ENCODE measurements at places on chromosomes 6 and 20.

DNA sequence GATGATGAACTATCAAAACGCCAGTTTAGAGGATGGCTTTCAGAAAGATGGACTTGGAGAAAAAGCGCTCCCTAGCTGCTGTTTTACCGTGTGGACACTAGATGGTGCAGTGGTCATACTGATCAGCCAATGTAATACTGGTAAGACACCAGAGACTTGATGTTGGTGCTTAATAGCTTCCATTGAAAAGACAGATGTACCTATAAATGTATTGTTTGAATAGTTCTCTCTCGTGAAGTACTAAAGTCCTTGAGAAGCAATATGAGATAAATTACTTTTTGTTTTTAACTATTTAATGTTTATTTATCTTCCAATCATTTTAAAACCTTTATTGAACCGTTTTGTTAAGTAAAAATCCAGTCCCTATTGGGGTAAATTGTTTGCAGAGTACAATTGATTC lies 63.9 kb upstream of the FUCA2 start:
- no peak for DNase-seq

- DNase-seq = no peak
Measured at GRCh38 chr6:138544501-138544900, 45.2 kb upstream of the NHSL1 start.

DNA sequence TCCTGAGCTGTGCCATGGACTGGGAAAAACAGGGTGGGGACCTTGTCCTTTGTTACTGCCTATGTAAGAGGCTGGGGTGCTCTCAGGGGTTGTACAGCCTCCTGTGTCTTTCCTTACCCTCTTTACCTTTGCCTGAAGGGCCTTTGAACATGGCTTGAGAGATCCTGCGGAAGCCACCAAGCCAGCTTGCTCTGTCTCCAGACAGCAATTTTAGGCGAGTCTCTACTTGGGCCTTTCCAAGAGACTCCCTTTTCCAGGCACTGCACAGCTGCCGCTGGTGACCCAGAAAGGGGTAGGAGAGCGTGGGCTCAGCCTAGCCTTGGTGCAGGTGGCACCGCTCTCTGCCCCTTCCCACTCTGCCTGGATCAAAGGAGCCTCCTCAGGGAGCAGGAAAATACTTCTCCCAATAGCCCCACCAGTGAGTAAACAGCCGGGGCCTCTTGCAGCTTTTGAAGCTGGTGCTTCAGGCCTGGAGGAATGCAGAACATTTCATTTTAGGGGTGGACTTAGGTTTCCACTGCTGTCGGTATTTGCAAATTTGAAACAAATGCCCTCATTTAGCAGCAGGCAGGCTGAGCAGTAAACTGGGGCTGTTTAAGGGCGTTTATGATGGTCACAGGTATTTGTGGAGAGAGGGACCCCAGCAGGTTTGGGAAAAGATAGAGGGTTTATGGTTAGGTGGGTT lies 13.9 kb downstream of the PTK7 start:
- no peak for DNase-seq

GRCh38 chr6:11083491-11083890 lies 10.1 kb upstream of the SMIM13 start:
- no peak for DNase-seq

DNA sequence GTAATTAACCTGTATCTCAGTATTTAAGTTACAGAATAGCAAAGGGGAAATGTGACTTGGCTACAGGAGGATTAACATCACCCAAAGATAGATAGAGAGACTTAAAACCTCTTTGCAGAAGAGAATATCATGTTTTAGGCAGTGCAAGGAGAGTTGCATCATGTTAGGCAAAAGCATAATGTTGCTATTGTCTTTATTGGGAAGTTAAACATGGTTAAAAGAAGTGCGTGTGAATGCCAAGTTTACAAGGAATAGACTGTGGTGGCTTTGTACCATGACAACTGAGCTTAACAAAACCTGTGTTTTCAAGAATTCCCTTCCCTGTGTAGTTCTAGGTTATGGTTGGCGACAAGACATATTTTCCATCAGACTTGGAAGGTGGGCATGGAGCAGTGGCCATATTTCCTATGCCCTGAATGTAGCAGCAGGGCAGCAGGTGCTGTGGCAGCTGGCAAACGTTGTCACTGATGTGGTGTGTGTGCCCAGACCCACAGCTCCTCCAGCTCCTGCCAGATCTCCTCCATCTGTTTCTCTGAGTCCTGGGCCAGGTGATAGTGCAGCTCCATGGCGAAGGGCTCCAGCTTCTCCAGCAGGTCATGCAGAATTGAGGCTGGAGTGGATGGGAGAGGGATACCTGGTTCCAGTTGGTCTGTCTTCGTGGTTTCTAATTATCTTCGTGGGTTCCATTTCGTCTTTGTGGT lies 163.3 kb downstream of the QRSL1 start:
- no peak for DNase-seq

GRCh38 chr6:72238021-72238420 lies 351.7 kb downstream of the RIMS1 start:
- DNase-seq = no peak

GRCh38 chr6:116881236-116881635 lies 4.2 kb downstream of the RFX6 start:
- DNase-seq = no peak

- no peak for DNase-seq
Measured at GRCh38 chr6:138146544-138146943, 15.2 kb upstream of the ARFGEF3 start.

- DNase-seq = no peak
Measured at GRCh38 chr20:32960849-32961731, 43.1 kb downstream of the SUN5 start.

GRCh38 chr6:56988145-56988544 lies 33.2 kb downstream of the BEND6 start:
- no peak for DNase-seq

DNA sequence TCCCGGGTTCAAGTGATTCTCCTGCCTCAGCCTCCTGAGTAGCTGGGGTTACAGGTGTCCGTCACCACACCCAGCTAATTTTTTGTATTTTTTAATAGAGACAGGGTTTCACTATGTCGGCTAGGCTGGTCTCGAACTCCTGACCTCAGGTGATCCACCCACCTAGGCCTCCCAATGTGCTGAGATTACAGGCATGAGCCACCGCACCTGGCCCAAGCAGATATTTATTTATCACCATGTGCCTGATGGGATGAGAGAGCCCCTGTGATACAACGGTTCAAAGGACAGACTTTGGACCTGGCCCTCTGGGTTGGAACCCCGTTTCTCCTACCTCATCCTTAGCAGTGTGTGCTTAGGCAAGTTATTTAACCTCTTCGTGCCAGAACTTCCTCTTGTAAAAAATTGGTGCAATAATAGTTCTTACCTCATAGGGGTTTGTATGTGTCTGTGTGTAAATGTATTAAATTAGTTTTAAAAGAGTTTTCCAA lies 19.2 kb upstream of the STK38 start:
- DNase-seq = no peak

DNA sequence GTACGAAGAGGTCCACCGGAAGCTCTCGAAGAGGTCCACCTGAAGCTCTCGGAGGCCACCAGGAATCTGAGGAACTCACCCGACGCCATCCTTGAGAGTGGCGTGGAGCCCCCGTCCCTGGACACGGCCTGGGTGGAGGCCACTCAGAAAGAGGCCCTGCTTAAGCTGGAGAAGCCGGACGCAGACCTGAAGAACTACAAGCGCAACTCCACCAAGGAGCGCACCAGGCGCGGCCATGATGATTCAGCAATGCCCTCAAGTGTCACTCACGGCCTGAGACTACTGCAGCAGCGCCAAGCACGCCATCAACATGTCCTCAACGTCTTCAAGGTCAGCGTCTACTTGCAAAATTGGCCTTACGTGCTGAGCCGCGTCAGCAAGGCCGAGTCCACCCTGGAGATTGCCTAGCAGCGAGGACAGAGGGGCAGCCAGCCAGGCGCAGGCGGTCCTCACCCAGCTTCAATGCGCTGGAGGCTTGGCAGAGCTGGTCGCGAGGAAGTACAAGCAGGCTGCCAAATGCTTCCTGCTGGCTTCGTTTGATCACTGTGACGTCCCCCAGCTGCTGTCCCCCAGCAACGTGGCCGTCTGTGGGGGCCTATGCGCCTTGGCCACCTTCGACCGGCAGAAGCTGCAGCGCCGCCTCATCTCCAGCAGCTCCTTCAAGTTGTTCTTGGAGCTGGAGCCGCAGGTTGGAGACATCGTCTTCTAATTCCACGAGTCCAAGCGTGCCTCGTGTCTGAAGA lies 7.7 kb upstream of the GJA10 start:
- no peak for DNase-seq

DNA sequence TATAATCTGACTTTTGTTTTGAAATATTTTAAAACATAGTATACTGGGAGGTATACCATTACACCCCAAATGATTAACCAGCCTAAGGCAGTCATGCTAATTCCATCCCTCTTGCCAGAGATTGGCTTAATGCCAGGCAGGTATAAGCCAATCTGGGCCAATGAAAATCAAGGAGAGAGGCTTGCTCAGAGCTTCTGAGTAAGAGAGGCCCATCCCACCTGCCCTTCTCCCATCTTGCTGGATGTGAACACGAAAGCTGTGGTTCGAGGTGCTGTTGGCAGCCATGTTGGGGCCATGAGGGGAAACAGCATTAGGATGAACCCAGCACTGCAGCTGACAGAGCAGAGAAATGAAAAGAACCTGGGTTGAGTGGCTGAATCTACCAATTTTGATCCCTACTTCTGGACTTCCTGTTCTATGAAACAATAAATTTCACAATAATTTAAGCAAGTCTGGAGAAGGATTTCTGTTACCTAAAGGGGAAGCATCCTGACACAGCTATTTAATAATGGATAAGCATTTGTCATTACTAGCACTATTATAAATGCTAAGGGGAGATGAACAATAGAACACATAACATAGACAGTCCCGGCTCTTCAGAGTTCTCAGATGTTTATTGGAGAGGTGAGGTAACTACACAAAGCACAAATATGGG lies 152.3 kb downstream of the CDC5L start:
- DNase-seq = no peak

- DNase-seq = no peak
Measured at GRCh38 chr6:40139447-40139846, 205.2 kb upstream of the MOCS1 start.

- no peak for DNase-seq
Measured at GRCh38 chr6:53192682-53193188, 44.1 kb upstream of the GCM1 start.

DNA sequence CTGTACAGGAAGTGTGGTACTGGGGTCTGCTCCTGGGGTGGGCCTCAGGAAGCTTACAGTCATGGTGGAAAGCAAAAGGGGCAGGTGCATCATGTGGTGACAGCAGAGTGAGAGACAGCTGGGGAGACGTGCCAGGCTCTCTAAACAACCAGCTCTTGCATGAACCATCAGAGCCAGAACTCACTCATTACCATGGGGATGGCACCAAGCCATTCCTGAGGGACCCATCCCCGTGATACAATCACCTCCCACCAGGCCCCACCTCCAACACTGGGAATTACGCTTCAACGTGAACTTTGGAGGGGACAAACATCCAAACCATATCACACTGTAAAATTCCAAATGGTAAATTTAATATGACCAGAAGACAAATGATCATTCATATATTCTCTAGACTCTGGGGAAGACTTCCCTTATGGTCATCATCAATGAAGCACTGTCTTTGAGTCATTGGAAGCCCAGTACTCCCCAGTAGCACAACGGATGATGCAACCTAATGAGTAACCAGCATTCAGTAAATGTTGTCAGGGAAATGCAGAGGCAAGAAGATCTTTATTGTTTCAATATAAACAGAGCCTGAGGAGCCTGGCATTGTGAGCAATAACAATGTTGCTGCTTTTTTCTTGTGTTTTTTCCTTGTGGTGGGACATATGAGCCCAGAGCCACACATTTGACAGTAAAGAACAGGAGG lies 48.2 kb upstream of the RALY start:
- peak; percentile 46 for DNase-seq

- no peak for DNase-seq
Measured at GRCh38 chr6:132128424-132128823, 177.3 kb upstream of the CCN2 start.

- DNase-seq = no peak
Measured at GRCh38 chr20:8867038-8867740, 201.7 kb upstream of the PLCB4 start.

- DNase-seq = no peak
Measured at GRCh38 chr20:44660581-44660980, 9.1 kb upstream of the ADA start.

- no peak for DNase-seq
Measured at GRCh38 chr6:38387461-38387860, 252.3 kb downstream of the BTBD9 start.

- no peak for DNase-seq
Measured at GRCh38 chr20:35893942-35894341, 60.4 kb downstream of the SCAND1 start.

DNA sequence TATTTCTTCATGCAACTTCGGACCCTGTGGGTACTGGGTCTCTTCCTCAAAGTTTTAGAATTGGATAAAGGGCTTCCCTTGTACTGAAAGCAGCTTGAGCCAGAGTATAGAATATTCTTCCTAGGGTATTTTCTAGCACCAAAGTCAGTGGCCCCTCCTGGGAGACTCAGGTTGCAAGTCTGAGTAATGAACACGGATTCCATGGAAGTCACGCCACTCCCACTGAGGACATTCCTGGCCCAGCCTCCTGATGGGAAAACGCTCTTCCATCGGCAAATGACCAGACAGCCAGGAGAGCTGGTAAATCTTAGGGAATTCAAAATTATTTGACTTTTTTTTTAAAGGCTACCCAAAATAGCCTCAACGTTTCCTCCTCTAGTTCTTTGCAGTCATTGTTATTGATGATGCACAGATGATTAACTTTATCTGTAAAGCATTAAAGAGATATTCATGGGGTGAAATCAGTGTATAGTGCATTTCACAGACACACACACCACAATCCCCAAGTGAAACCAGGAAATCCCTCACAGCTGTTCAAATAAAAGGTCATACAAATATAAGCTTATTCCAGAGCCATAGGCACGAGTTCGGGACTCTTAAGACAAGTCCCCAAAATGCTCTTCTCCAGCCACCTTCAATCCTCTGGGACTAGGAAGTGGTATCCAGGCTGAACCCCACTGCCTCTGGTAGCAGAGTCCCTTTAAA lies 248.8 kb downstream of the SOD2 start:
- DNase-seq = no peak

GRCh38 chr6:121579478-121579877 lies 144.0 kb downstream of the GJA1 start:
- no peak for DNase-seq

- no peak for DNase-seq
Measured at GRCh38 chr6:18904681-18905080, 517.5 kb downstream of the RNF144B start.

GRCh38 chr6:31815025-31815838 lies at the start of the genes HSPA1A and HSPA1L:
Gene HSPA1A (plus strand): TSS chr6:31815543. CDS start chr6:31815757, 214 bp downstream.
Gene HSPA1L (minus strand): TSS chr6:31815283. CDS start chr6:31811972, 3,311 bp downstream.
- peak; percentile 91 for DNase-seq

GRCh38 chr6:35603326-35604202 lies 85.2 kb downstream of the FKBP5 start:
- no peak for DNase-seq
